Kidney epithelial cell (primary cell): ENCODE measurements at places on chromosomes 11 and 22. TPM values are rescaled to one million over a fixed set of nuclear protein-coding genes. Genes with fewer than 3 reads are reported as not detected.

The TMEM258 gene
- 75.8 and 135 TPM in 2 replicates for total RNA-seq

The SMTNL1 gene
- total RNA-seq = not detected in 2 replicates

The PACSIN3 gene
- 37.9 and 57.4 TPM in 2 replicates for total RNA-seq

The FAM180B gene
- total RNA-seq = not detected in 2 replicates

The SPI1 gene
- total RNA-seq = 0.14 TPM in 1 of 2 replicates, not detected in the other

The TUBGCP6 gene
- 27.2 and 33.6 TPM in 2 replicates for total RNA-seq

The CHRM4 gene
- 0.27 and 0.29 TPM in 2 replicates for total RNA-seq
